Suprapubic skin (tissue), 4 donors: ENCODE measurements at places on chromosomes 12 and 14.
A peak's percentile ranks its signal among the peaks of the same experiment; 100 is the strongest.

DNA sequence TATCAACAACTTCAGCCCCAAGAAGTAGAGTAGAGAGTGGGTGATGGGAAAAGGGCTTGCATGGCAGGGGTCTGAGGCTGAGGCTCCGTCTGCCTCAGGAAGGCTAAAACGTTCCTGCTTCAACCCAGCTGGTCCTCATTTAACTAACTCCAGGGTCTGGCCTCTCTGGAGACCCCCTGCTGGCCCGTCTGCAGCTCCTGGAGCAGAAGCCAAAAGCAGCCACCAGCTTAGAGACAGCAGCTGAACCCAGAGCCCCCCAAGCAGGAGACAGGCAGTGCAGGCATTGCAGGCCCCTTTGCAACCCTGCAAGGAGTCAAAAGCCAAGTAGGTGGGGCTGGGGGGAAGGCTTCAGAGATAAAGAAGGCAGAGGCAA, 25.1 kb upstream of the LTBP2 start:
- peaks cover 9% of the 10 kb centered on the region for H3K4me1 ChIP-seq
- no peaks in the 10 kb centered on the region for H3K36me3 ChIP-seq
- no peak overlapping the region for H3K27ac ChIP-seq
- H3K27me3 ChIP-seq = no peaks in the 10 kb centered on the region
- no peak overlapping the region for H3K4me3 ChIP-seq
- DNase-seq = no peak

DNA sequence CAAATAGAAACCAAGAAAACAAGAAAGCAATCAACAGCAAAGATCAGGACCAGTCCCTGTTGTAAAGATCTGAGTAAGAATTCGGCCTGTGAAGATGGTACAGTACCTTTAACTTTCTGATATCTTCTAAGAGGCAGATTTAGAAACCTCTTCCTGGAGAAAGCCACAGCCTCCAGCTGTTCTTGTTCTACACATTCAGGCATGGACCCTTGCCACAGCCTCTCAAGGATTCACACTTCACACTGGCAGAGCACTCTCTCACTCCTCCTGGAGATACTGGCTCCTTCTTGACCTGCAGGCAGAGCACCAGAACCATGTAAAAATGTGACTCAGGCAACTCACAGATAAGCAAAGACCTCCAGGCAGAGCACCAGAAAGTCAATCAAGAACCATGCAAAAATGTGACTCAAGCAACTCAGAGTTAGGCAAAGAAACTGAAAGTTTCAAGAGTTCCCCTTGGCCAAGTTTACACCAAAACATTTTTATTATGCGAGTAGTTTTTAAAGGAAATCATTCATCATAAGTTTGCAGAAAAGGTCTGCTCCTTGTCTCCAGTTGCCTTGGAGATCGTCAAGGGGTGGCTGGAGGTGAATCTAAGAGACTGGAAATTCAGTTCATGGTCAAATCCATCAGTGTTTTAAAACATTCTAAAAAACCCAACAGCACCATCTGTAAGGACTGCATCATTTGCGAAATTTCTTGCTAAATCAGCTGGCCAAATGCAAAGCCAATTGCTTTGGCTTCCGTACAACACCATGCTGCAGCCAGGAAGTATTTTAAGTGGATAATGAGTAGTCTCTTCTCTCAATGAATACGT, 119.3 kb upstream of the MDM1 start:
- no peaks in the 10 kb centered on the region for H3K27me3 ChIP-seq
- no peaks in the 10 kb centered on the region for H3K36me3 ChIP-seq
- peak overlapping the region; percentile 6 for H3K27ac ChIP-seq
- H3K4me1 ChIP-seq = peaks cover 31% of the 10 kb centered on the region

GRCh38 chr12:81530352-81530751, 228.8 kb downstream of the PPFIA2 start:
- H3K27ac ChIP-seq = no peak overlapping the region
- no peaks in the 10 kb centered on the region for H3K4me1 ChIP-seq
- DNase-seq = no peak

- no peaks in the 10 kb centered on the region for H3K36me3 ChIP-seq
- peak; percentile 70 for DNase-seq
- peak overlapping the region; percentile 79 for H3K4me3 ChIP-seq
- H3K27ac ChIP-seq = peak overlapping the region; percentile 97
- H3K4me1 ChIP-seq = peaks cover 44% of the 10 kb centered on the region
- no peaks in the 10 kb centered on the region for H3K27me3 ChIP-seq
These were observed 906 bp downstream of the MARK3 start for GRCh38 chr14:103385929-103386712.

DNA sequence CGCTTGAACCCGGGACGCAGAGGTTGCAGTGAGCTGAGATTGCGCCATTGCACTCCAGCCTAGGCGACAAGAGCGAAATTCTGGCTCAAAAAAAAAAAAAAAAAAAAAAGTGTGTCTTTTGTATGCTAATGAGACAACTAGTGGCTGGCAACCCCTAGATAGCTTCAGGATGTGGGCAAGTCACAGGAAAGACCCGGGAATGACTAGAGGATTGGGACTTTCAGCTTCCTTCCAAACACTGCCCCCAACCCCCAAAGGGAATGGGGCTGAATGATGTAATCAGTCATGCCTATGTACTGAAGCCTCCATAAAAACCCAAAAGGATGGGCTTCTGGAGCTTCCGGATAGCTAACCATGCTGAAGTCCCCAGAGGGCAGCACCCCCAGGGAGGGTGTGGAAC, 28.6 kb downstream of the USP44 start:
- peaks cover 3% of the 10 kb centered on the region for H3K36me3 ChIP-seq
- no peak overlapping the region for H3K4me3 ChIP-seq
- DNase-seq = no peak
- no peaks in the 10 kb centered on the region for H3K4me1 ChIP-seq
- no peaks in the 10 kb centered on the region for H3K27me3 ChIP-seq

GRCh38 chr12:108738170-108738569, 6.9 kb upstream of the CORO1C start:
- peaks cover 11% of the 10 kb centered on the region for H3K4me1 ChIP-seq
- H3K36me3 ChIP-seq = no peaks in the 10 kb centered on the region
- H3K27ac ChIP-seq = no peak overlapping the region
- H3K27me3 ChIP-seq = no peaks in the 10 kb centered on the region
- DNase-seq = no peak
- H3K4me3 ChIP-seq = no peak overlapping the region

- no peak for DNase-seq
- H3K27me3 ChIP-seq = no peaks in the 10 kb centered on the region
- H3K4me3 ChIP-seq = no peak overlapping the region
These were observed 76.8 kb downstream of the DAD1 start for GRCh38 chr14:22512106-22512814.

DNA sequence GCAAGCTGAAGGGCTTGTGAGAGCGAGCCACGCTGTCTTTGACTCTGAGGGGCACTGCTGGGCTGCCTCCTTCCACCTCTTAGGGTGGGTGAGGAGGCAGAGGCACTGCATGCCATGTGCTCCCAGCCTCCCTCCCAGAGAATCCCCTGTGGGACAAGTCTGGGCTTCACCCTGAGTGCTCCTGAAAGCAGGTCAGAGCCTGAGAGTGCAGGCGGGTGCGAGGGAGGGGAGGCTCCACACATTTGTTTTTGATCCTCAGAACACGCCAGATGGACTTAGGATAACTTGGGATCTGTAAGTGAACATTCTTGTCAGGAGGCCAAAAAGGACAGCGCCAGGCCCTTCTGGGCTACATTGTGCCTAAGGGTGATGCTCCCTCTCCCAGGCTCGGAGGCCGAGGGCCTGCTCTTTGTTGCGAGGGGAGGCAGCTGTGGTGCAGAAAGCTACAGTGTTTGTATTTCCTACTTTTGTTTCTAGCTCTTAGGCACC, 155.4 kb downstream of the TMX1 start:
- no peaks in the 10 kb centered on the region for H3K27me3 ChIP-seq
- peak overlapping the region; percentile 88 for H3K27ac ChIP-seq
- DNase-seq = peak; percentile 84

DNA sequence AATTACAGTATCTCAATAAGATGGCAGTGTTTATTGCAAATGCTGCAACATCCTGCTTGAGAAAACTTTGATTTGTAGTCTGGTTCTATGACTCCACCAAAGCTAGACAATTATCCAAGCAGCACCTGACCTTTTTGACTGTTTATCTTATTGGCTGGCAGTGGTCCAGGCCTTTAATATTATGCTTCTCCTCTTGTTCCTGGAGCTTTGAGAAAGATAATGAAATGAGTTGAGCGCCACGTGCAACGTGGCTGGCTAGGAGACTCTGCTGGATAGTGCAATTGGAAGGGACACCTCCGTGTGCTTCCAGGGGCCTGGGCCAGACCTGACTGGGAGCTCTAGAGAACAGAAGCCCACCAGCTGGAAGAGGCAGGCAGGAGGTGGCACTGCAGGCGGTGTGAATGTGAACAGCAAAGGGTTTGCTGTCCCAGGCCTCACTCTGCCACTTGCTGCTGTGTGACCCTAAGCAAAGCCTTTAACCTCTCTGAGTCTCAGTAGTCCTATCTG, 349.3 kb downstream of the CACNA1C start:
- H3K36me3 ChIP-seq = no peaks in the 10 kb centered on the region
- no peak for DNase-seq
- peaks cover 2% of the 10 kb centered on the region for H3K4me1 ChIP-seq
- H3K27ac ChIP-seq = no peak overlapping the region
- H3K4me3 ChIP-seq = no peak overlapping the region

DNA sequence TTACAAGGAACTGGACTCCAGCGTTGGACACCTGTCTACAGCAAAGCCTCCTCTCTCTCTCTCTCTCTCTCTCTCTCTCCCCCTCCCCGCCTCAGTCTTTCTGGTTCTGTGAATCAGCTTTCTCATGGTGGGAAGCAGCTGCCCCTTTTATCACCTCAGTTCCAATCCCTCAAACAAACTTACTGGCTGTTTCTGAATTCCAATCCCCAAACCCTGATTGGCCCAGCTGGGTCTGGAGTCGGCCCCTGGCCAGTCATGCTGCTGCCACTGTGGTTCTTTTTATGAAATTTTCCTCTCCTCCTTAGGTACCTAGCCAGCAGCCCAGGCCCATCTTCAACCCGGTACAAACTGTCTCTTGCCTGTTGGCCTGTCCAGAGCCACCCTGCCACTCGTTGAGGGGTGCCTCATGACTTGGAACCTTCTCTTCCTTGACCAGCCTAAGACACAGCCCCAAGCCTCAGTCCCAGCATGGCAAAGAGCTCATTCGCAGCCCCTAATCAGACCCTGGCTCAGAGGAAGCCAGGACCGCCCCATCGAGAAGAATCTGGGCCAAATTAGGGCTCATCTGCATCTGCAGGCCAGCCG, 9.4 kb upstream of the MORN3 start:
- H3K36me3 ChIP-seq = no peaks in the 10 kb centered on the region
- no peak overlapping the region for H3K4me3 ChIP-seq
- no peak for DNase-seq
- H3K4me1 ChIP-seq = peaks cover 16% of the 10 kb centered on the region

- H3K4me3 ChIP-seq = no peak overlapping the region
- H3K36me3 ChIP-seq = no peaks in the 10 kb centered on the region
- no peak for DNase-seq
- H3K27ac ChIP-seq = no peak overlapping the region
These were observed 3.2 kb upstream of the BCL7A start for GRCh38 chr12:122018457-122018856.

GRCh38 chr12:1881936-1882335, 36.5 kb downstream of the CACNA2D4 start:
- no peak for DNase-seq
- no peak overlapping the region for H3K27ac ChIP-seq
- no peaks in the 10 kb centered on the region for H3K4me1 ChIP-seq
- no peaks in the 10 kb centered on the region for H3K36me3 ChIP-seq
- H3K4me3 ChIP-seq = no peak overlapping the region

GRCh38 chr12:6135071-6135470, 10.6 kb upstream of the VWF start:
- H3K36me3 ChIP-seq = no peaks in the 10 kb centered on the region
- H3K4me1 ChIP-seq = no peaks in the 10 kb centered on the region
- no peak overlapping the region for H3K4me3 ChIP-seq
- no peak overlapping the region for H3K27ac ChIP-seq
